ENCODE measurements at places on chromosomes 3 and 15. TPM values are rescaled to one million over a fixed set of nuclear protein-coding genes. Genes with fewer than 3 reads are reported as not detected.

DNA sequence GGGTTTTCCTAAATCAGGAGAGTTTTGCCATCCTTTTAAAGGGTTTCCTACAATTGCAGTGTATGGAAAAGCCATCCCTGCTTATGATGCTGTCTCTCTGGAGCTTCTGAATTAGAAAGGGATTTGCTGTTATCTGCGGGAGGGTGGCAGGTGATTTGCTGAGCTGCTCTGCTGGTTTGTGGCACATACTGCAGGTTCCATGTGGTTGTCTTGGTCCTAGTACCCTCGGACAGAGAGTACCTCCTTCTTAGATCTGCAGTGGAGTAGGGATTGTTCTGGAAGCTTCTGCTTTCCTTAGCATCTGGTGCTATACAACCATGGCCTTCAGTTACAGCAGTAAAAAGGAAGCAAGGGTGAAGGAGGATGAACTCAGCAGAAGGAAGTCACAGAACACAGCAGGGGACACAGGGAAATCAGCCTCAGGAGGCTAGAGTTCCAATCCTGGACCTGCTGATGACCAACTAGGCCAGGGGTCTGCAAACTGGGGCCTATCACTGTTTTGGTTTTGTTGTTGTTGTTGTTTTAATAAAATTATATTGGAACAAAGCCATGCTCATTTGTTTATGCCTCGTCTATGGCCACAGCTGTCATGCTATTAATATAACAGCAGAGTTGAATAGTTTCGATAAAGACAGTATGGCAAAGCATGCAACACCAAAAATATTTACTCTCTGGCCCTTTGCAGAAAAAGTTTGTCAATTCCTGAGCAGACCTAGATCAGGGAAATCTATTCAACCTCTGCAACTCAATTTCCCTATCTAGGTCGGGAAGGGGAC, 39.5 kb downstream of the STARD5 start:
- no peak for DNase-seq

DNA sequence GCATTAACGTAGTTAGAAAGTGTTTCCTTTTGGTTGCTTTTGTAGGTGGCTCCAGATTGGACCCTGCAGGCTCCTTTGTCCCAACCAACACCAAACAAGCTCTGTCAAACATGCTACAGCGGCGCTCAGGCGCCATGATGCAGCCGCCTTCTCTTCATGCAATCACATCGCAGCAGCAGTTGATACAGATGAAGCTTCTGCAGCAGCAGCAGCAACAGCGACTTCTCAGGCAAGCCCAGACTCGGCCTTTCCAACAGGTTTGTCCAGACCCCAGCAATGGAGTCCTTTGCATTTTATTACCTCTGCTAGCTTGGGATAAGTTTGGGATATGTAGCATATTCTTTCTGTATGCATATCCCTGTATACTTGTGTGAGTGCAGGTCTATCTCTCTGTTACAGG, 10.1 kb upstream of the P2RY12 start:
- no peak for DNase-seq

GRCh38 chr15:91787198-91787597, 66.3 kb upstream of the SLCO3A1 start:
- DNase-seq = no peak

DNA sequence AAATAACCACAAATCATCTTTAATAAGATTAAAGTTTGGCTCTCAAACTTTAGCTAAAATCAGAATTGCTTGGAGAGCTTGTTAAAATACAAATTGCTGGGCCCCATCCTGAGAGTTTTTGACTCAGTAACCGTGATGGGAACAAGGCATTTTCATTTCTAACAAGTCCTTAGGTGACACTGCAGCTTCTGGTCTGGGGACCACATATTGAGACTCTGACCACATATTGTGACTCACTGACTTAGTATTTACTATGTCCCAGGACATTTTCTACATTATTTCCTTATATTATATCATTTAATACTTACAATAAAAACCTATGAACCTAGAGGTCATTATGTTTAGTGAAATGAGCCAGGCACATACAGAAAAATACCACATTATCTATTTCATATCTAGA, 164.5 kb downstream of the ZMAT3 start:
- peak; percentile 23 for DNase-seq

DNA sequence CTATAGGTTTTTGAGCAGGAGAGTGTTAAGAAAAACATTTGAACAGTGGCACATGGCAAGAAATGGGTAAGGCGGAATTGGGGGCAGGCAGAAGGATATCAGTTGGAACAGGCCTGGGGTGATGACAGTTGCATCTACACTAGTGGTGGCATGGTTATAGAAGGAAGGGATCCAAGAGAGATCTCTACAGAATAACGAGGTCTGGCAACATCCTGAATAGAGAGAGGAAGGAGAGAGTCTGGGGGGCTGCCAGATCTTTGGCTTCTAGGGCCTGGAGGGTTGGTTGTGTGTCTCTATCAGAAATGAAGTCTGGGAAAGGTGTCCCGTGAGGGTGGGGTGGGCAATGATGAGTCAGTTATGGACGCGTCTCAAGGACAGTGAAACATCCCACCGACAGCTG, 26.3 kb downstream of the FSTL1 start:
- DNase-seq = no peak

- peak; percentile 33 for DNase-seq
Observed at GRCh38 chr15:95698230-95698629, 632.3 kb upstream of the NR2F2 start.

The C3orf49 gene
- total RNA-seq = not detected

The NRROS gene
- 0.59 TPM for total RNA-seq

The RBPMS2 gene
- total RNA-seq = not detected

DNA sequence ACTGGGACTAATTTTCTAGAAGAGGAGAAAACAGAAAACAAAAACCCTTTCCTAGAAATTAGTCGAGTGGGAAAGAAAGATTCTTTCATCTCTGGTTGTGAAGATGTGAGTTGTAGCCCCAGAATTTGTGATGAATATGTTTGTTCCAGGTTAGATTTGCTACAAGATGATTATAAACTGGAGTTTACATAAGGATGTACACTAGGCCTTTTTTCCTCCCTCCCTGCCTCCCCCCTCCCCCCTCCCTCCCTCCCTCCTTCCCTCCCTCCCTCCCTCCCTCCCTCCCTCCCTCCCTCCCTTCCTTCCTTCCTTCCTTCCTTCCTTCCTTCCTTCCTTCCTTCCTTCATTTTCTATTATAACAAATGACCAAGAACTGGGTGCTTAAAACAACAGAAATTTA, 1502.0 kb downstream of the SI start:
- no peak for DNase-seq

The GOLGA6B gene
- 0.21 TPM for total RNA-seq

GRCh38 chr3:2802429-2802828, 307.7 kb downstream of the IL5RA start:
- no peak for DNase-seq

DNA sequence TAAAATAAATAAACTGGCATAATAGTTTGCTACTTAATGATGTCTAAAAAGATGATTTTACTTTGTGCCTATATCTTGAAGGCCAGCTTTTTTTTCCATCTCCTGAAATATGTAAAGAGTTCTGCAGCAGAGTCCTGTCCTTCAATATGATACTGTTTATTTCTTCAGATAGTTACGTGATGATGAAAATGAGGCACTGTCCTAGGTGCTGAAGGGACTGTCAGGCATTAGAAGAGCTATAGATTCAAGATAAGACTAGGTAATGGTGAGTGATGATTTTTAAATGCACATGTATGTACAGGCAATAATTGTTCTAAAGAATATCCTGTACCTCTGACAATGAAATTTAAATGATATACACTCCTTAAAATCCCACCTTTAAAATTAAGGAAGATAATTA, 326.9 kb upstream of the DNAJC19 start:
- DNase-seq = peak; percentile 8

The ERICH6 gene
- not detected for total RNA-seq

GRCh38 chr15:61527836-61528580, 298.9 kb upstream of the RORA start:
- DNase-seq = no peak

DNA sequence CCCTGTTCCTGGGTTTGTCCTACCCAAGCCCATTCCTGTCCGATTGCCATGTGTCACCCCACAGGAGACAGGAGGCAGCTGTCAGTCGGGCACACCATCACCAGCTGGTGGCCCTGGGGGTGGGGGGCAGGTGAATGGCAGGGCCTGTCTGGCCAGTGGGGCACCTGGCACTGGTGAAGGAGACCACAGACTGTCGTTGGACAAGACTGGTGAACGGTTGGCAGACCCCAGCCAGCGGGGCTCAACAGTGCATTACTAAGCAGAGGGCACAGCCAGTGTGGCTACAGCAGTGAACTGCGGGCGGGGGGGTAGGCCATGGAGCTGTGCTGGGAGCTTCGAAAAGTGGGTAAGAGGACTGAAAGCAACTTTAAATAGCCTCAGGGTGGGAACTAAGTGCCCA, 2.1 kb downstream of the SEMA7A start:
- peak; percentile 68 for DNase-seq

DNA sequence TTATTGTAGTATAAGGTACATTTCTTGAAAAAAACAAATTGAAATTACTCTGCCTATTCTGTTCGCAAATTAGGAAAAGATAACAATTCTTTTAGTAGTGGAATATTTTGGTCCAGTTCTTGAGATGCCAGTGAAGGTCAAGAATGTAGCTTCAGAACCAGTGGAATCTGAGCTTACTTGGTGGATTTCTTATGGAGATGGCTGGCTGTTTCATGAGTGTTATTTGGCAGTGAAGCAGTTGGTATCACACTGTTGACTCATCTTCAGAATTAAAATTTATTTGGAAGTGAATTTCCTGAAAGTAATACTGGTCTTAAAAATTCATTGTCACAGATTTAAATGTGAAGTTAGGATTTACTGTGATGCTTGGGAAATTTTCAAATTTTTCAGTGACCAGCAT, 19.1 kb downstream of the RNF13 start:
- DNase-seq = peak; percentile 22

DNA sequence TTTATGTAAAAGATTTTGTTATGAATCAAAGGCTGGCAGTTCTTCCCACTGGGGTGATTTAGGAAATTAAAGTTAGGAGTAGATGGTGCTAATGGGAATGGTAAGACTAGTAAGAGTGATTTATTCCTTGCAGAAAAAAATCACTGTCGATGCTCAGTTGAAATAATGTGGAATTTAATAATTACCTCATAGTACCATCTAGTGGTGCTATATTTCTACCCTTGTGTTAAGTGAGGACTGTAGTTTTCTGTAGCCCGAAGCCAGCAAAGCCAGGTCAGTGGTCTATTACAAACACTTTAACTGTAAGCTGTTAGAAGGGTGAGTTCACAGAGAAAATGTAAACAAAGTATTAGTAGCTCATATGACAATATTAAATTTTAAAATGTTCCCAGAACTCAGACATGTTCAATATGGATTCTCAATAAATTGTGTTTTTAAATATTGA, 39.5 kb upstream of the GOLGA8J start:
- DNase-seq = peak; percentile 18

- no peak for DNase-seq
Observed at GRCh38 chr3:104892044-104892443, 474.7 kb upstream of the ALCAM start.

DNA sequence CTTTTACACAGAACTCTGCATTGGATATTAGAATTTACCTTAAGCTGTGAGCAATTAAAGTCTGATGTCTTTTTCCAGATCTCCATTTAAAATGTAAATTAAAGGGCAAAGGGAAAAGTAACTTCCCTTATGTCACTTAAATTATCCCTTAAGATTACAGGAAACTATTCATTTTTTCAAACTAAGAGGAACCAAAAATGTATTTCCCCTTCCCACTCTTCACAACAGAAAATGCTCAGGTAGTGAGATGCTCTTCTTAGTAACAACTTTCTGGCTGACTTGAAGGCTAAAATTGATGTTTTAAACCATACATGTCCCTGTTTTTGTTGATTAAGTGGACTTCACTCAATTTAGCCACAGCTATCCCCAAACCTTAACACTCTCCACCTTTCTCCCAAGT, 17.6 kb downstream of the RSL24D1 start:
- DNase-seq = no peak

DNA sequence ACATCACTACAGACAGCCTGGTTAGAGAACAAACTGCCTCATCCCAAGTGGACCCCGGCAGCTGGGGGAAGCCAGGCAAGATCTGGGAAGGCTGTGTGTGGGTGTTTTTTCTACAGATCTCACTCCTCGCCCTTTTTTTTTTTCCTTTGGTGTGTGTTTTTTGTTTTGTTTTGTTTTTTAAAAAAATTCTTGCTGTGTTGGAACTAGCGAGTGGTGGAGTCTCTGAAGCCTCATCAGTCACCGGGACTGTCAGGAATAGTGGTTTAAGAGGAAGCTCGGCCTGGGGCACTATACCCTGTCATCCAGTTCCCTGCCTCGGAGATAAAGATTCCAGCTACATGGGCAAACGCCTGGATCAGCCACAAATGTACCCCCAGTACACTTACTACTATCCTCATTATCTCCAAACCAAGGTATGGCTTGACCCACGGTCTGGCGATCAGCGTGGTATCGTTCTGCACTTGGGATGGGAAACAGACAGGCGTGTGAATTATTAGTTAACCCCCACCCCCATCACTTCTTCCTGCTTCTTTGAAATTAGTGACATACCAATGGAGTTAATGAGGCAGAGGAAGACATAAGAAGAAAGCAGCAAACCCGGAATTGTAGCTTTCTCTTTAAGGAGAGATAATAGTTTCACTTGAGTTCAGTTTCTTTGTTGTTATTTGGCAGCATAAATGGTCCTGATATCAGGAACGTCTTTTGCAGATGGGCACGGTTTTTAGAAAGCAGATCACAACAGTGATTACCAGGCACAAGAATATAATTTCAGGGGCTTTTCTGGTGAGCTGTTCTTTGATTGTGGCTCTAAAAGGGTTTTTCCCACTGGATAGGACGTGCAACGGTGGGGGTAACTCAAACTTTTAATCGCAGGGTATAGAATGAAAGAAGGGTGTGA, 722 bp downstream of the RBMS3 start:
- peak; percentile 63 for DNase-seq

The CCR9 gene
- not detected for total RNA-seq

DNA sequence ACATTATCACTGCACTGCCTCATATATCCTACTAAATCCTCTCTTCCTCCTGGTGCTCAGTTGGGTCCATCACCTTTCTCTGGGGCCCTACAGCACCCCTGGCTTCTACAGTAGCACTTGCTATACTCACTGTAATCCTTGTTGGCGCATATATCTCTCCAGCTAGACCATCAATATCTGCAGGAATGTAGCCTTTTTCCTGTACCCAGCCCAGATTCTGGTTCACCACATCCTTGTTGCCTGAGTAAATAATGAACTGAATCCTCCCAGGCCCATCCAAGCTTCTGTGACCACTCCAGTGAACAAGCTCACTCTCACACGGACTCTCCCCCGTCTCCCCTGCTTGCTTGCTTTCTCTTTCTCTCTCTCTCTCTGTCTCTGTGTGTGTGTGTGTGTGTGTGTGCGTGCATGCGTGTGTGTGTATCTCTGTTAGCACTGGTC, 62.5 kb upstream of the LIPC start:
- peak; percentile 53 for DNase-seq

- no peak for DNase-seq
Observed at GRCh38 chr15:73287019-73287418, 81.7 kb downstream of the HCN4 start.
